NCI-H187 treated with DMSO at 0.1 percent for 48 hours (cell line): ENCODE measurements at places on chromosomes 1 and 21.

GRCh38 chr1:202692959-202693555, 17.2 kb downstream of the SYT2 start:
- no peak for DNase-seq

DNA sequence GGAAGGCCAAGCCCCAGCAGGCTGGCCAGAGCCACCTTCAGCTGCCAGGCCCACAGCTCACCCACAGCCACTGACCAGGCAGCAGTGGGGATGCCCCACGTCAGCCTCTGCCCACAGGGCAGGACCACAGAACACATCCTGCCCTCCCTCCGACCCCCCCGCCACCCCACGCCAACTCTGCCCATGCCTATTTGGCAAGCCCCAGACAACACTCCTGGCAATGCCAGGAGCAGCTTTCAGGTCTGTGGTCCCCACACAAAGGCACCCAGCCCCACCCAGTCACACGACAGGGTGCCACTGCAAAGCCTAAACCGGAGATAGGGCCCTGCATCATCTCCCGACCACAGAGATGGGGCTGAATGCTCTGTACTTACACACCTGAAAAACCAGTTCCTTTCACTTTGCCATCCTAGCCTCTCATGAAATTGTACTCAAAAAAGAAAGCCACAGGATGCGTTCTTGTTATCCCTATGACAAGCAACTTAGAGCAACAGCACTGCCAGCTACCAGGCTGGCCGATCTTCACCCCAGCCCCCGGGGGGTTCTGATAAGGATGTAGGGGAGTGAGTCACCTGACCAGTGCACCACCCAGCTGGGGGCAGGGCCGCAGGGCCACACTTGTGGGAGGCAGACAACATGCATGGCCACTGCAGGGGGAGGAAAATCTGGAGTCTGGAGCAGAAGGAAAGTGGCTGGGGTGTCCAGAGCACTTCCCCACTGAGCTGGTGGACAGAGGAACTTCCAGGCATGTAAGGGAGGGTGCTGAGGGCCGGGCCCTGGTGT, 36.2 kb downstream of the UBE2G2 start:
- DNase-seq, result no peak

DNA sequence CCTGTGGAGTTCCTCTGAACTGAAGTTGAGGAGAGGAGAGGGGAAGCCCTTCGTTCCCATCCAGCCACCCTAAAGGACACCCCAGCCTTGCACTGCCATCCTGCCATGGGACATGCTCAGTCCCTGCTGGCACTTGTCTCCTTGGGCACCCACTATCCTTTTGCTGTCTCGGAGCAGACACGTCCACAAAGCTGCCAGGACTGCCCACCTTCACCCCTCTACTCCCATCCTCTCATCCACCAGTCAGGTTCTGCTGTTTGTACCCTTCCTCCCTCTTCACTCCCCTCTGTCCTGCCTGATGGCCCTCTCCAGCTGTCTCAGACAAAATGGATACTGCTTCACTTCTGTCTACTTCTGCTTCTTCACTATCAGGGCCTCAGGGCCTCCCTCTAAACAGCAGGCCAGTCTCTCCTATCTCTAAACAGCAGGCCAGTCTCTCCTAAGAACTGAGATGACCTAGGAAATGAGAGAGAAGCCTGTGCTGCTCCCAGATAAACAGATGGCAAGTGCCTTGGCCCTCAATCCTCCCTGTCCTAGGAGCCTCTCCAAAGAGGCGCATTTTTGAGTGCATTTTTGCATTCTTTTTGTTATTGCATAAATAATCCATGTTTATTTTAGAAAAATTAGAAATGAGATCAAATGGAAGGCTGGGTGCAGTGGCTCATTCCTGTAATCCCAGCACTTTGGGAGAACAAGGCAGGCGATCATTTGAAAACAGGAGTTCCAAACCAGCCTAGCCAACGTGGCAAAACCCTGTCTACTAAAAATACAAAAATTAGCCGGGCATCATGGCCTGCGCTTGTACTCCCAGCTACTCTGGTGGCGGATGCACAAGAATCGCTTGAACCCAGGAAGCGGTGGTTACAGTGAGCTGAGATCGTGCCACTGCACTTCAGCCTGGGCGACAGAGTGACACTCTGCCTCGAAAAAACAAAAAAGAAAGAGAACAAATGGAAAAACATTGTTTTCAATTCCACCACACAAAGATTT, 4.4 kb upstream of the PYCR2 start:
- DNase-seq, result no peak

DNA sequence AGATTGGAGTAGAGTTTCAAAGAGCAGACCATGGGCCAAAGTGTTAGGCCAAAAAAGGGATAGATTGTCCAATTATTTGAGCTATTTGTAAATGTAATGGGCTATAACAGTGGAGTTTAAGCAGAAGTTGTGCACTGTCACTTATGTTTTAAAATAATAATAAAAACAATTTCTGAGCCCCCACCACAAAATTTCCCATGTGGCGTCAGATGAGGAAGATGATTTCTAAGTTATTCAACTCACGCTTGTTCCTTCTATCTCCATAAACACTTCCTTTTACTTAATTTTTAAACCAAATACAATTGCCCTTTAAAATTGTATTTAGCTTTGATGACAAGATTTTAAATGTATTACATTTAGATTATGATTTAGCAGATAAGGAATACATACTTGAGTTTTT, 330.0 kb downstream of the PTPRC start:
- no peak for DNase-seq

DNA sequence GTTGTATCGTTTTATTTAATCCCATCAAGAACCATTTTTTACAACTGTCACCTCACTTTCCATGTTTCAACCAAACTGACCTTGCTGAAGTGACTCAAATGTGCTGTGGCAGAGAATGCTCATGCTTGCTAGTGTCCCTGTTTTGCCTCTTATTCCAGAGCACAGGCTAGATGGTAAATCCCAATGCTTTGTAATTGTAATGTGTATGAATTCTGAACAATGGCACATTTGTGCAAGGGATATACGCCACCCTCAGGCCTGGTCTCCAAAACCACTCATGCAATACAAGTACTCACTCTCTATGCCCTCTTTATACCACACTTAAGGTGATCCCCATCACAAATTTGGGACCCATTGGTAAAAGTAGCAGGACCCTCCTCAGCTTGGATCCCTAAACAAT, 313.6 kb downstream of the HHIPL2 start:
- DNase-seq, result no peak

GRCh38 chr1:46171871-46172270, 3.0 kb upstream of the TSPAN1 start:
- DNase-seq, result no peak

GRCh38 chr1:179366093-179366800, 476 bp downstream of the AXDND1 start:
- no peak for DNase-seq

GRCh38 chr1:192884241-192884640, 75.4 kb downstream of the RGS2 start:
- no peak for DNase-seq

GRCh38 chr1:154772056-154772455, 98.0 kb downstream of the KCNN3 start:
- DNase-seq, result no peak

GRCh38 chr1:55059302-55060132, 20.2 kb downstream of the PCSK9 start:
- DNase-seq, result no peak

- DNase-seq, result no peak
Observed at GRCh38 chr1:234272656-234273312, 100.5 kb upstream of the COA6 start.

GRCh38 chr21:36027347-36027746, 33.0 kb downstream of the SETD4 start:
- DNase-seq, result no peak

GRCh38 chr1:116679828-116680628, 12.5 kb upstream of the IGSF3 start:
- no peak for DNase-seq

GRCh38 chr1:162570718-162571117, 9.2 kb downstream of the UAP1 start:
- DNase-seq, result no peak

GRCh38 chr1:10986525-10986890, 25.9 kb upstream of the TARDBP start:
- no peak for DNase-seq

DNA sequence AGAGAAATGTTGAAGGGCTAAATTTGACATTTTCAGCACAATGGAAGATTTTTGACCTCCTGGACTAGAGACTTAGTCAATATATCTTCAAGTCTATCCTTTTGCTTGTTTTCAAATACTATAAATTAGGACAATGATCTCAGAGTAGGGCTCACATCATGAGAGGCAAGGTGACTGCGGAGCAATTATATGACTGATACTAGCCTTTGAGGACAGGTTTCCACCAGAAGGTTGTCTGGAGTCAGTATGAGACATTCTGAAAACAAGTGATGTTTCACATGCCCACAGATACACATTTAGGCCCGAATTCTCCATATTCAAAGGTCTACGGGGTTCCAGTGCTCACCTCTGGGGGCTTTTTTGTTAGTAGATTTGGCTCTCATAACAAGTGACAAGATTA, 142.3 kb upstream of the SAMSN1 start:
- DNase-seq, result no peak

GRCh38 chr1:184836141-184836540, 81.5 kb upstream of the EDEM3 start:
- DNase-seq, result no peak

- no peak for DNase-seq
Observed at GRCh38 chr1:53316424-53316765, 11.5 kb downstream of the LRP8 start.

DNA sequence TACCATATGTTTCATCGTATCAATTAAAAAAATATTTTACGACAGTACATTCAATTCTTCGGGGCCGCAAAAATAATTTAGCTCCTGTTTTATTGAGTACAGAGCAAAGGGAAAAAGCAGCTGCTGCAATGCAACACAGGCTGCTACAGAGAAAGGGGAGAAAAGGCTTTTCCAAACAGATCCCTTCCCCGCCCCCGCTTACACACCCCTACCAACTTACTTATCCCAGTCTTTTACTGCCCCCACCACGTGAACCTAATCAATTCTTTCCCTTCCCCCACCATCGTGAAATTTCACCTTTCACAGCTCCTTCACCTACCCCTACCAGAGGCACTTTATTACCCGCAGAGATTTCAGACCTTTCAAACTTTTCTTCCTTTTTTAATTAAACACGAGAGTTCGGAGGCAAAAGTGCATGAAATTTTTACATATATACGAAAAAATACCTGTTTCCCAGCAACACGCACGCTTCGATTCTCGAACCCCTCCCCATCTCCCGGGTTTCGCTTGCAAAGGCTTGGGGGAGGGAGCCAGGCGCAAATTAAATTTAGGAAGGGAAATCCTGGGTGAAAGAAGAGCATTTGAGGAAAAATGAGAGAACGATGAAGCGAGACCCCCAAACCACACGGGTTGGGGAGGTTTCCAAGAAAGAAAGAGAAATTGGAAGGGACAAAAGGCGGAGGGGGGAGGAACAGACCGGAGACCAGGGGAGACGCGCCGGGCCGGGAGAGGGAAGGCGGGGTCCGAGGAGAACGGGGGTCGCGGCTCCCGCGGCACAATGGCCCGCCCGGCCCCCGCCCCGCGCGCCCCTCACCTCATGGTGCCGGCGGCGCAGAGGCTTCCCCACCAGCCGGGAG, 823 bp downstream of the ENAH start:
- DNase-seq, result no peak

DNA sequence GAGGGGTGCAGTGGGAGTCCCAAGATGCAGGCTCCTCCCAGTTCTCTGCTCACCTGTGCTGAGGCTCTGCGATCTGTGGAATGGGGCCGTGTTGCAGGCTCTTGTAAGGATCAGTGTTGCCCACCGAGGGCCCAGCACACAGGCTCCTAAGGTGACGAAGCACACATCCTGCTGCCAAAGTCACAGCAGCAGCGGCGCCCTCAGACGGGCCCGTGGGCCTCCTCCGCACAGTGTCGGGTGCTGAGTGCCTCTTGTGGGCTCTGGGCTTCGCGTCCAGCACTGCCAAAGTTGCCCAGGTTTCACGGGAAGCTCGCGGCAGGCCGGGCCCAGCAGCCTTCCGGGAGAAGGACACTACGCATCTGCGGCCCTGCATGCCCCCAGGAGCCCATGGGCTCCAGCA, 72.1 kb upstream of the ABCG1 start:
- no peak for DNase-seq

DNA sequence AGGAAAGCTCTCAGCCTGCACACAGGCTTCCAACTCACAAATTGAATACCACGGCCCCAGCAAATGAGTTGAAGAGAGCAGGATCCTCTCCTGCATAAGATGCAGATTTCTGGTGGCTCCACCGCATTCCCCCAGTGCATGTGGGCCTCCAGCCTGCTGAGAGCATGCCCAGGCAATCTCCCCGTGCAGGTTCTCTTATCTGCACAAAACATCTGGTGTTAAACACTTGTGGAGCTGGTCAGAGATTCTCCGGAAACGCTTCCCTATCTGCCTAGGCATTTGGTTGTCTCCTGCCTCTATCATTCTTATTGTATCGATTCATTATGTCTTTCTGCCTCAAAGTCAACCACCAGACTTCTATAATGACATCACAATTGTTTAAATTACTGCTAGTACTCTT, 1349.0 kb upstream of the B3GALT2 start:
- no peak for DNase-seq

DNA sequence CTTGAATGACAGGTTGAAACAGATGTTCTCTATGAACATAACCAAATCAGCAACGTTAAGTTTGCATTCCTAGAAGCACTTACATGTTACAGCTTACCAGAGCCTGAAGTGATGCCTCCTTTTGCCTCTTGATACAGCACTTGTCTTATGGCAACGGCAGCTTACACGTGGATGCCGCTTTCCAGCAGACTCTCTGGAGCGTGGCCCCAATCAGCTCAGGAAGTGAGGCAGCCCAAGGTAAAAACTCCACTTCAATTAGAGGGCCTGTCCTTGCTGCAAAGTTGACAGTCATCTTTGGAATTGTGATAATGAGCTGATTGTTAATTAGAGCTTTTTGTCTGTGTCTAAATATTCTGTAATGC, 345.1 kb downstream of the RYR2 start:
- DNase-seq, result no peak

GRCh38 chr1:152487871-152488270, 22.7 kb upstream of the LCE5A start:
- no peak for DNase-seq

GRCh38 chr1:151147665-151148064, 1.2 kb upstream of the SEMA6C start:
- no peak for DNase-seq

DNA sequence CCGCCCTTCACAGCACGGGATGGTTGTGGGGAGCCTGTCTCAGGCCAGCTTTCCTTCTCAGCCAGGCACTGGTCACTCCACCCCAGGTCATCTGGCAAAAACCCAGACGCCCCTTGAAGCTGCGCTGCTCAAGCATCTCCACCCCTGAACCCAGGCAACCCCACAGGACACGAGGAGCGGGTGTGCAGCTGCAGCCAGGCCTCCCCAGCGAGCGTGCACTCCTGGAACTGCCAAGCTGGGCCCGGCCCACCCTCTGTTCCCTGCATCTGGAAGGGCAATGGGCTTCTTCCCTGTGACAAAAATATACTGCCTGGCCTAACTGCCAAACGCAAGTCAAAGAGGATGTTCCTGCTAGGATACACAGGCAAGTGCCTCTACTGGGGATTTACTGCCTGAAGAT, 39.7 kb downstream of the SLC66A1 start:
- DNase-seq, result no peak

GRCh38 chr1:173423291-173423690, 53.8 kb upstream of the PRDX6 start:
- DNase-seq, result no peak
